T1000 (cell line): ENCODE measurements at places on chromosomes 5 and 9.

DNA sequence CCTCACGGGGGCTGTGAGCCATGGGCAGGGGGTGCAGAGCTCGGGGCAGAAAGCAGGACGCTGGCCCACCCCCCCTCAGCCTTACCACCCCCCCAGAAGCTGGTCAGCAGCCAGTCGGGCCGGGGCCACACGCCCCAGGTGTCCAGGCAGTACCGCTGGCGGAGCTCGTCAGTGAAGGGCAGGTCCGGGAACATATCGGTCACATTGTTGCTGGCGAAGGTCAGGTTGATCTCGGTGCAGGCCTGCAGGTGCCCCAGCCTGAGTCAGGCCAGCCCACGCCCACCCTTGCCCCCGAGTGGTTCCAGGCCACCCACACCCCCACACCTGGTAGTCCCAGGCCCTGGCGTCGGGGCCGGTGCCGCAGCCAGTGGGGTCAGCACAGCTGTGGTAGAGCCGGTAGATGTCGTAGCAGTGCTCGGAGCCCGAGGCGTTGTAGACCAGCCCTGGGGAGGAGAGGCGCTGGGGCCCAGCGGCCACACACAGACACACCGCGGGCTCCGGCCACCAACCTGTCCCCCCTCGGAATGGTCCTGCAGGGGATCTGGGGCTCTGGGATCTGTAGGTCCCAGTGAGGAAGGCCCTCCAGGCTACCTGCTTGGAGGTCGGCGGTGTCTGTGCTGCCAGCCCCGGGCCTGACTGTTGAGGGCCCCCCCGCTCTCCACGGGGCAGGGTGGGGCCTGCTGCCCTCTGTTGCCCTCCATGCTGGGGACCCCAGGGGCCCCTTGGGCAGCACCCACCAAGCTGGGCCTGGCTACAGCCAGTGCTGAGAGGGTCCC, 2.6 kb downstream of the DPP7 start:
- DNase-seq: no peak

DNA sequence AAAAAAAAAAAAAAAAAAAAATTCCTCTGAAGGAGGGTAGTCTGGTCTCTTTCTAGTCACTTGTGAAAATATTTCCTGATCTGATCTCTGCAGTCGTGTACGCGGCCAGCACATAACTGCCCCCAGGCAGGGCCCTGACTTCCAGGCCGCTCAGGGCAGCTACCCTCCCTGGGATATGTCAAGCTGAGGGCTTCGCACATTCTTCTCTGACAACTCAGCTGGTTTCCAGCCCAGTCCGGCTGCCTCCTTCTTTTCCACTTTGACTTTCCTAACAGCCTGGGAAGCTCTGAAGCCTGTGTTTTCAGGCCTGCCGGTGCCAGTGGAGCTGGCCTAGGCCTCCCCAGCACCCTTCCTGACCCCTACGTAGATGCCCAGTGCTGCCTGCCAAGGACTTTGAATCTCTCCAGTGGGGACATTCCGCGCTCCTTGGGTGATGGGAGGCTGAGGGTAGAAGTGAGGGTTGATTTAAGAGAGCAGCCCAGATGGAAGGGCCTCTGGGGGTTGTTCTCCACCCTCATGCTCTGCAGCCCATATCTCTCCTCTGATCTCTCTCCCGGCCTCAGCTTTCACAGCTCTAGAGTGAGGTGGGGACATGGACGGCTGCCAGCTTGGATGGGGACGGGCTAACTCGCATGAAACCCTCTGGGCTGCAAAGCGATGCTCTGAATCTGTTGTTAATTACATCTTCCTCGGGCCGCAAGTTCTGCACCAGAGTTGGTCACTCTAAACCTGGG, 20.7 kb downstream of the COL5A1 start:
- peak; percentile 64 for DNase-seq

- DNase-seq: no peak
These were observed 73.3 kb upstream of the PCA3 start for GRCh38 chr9:76690973-76691370.

DNA sequence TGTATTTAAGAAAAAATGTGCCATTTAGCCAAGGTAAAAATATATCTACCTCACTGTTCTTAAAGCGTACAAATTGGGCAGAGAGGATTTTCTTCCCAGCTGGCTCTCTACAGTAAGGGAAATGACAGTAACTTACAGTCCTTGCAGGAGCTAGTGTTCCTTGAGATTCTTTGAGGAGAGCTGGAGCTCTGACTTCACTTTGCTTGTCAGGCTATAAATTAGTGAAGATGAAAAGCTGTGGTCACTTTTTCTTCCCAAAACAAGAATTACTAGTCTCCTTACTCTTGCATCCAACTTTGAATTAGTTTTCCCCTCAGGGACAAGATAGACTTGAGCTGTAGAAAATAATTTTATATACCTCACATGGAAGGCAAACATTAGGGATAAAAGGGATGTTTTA, 129.9 kb downstream of the ZSWIM6 start:
- DNase-seq: no peak

DNA sequence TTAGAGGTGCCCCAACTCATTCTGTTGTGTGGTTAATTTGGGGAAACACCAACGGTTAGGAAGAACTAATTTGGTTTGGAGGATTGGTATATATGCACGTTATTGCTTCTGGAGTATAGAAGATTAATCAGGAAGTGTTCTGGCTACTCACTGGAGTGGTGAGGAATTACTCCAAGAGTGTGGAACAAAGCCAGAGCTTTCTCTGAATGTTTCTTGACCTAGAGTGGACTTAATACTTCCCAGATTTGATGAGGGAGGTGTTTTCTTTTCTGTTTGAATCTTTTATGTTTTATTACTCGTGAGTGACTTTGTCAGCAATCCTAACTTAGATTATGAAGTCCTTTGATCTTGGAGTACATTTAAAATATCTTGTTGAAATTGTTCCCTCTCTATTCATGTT, 163.7 kb downstream of the MAN2A1 start:
- no peak for DNase-seq

- DNase-seq: no peak
These were observed 364.2 kb upstream of the CLINT1 start for GRCh38 chr5:158223054-158223600.

DNA sequence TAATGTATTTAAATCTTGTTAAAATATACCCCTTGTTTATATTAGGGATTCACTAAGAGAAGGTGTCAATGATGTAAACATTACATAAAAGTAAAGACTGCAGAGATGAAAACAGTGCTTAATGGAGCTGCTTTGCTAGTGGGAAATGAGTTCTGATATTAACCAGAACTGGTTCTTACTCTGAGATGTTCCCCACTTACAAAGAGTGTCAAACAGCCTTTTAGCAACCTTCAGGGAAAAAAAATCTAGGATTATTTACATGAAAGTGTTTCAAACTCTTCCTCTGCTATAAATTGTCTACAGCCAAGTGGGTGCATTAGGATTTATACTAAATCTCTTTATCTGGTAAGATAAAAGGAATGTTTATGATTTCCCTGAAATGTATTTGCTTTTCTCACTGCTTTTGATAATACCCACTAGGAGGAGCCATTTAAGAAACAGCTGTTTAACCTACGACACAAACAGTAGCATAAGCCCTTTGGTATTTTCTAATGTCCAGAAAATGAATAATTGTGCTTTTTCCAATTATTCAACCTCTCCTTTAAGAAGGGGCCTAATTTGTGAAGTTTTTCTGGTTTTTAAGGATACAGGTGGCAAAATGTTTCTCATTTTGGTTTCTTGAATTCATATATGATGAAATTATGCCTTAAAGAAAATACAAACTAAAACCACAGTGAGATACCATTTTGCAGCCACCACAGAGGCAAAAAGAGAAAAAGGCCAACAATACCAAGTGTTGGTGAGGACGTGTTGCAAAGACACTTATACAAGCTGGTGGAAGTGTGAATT, 186.3 kb downstream of the TLE4 start:
- DNase-seq: no peak

DNA sequence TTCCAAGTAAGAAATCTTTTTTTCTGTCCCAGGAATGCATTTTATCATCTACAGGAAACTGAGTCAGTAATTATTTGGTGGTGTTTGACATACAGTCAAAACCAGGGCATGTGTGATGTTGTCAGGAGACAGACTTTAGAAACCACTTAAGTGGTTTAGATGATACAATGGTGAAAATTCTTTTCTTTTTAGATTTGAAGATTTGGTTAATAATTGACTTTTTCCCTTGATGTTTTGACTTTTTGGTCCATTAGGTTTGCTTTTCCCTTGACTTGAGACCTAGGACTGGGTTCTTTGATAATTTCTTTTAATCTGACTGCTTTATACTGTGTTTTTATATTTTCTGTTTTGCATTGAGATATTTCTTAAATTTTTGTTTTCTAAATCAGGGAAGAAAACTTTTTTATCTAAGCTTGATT, 85.2 kb downstream of the RASGRF2 start:
- DNase-seq: no peak
